Astrocyte of the hippocampus (primary cell): ENCODE measurements at places on chromosomes 7 and 10.

GRCh38 chr10:130357226-130357625 lies 221.0 kb downstream of the GLRX3 start:
- DNase-seq = no peak

- no peak for DNase-seq
Measured at GRCh38 chr7:158541346-158542010, 46.1 kb downstream of the PTPRN2 start.

DNA sequence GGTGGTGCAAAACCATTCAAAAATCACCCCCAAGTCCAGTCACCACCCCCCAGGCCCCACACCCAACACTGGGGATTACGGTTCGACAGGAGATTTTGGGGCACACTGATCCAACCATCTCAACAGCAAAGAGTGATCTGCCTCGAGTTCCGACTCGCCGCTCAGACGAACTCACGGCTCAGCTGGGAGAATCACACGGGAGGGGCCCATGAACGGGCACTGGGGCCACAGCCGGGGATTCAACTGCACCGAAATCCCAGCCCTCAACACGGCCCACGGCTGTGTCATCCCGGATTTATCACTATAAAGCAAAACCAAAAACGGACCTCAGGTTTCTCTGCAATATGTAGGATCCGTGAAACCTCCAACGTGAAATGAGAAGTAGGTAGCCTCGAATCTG lies 460.0 kb downstream of the DNAJB6 start:
- no peak for DNase-seq

- peak; percentile 53 for DNase-seq
Measured at GRCh38 chr7:128867842-128868623, 5.4 kb downstream of the ATP6V1F start.

GRCh38 chr7:103466814-103467213 lies 20.8 kb upstream of the SLC26A5 start:
- DNase-seq = no peak

DNA sequence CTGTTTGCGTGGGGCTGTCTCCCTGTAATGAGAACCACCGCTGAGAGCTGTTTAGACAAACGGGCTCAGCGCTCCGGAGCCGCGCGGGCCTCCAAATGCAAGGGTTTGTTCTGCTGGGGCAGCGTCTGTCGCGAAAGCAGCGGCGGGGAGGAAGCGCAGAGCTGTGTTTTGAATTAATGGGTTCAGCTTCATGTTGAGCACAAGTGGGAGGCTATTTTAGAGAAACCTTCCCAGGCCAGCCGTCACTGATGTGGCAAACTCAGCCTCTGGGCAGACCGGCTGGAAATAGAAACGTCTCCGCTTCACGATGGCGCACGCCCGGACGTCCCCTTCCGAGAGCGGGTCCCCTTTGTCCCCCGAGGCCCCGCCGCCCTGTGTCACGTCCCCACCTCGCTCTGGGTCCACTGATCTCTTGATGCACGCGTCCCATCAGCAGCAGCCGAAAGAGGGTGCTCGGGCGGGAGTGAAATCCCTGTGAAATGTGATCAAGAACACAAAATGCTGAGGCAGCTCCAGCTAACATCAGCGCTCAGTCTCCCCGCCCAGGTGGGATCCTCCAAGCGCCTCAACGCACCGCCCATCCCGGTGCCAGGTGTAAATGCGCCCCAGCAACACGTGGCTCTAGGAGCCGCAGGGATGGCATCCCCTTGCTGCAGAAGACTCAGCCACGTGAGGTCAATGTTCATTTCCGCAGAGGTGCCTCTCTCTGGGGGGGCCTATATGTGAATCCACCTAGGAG lies 44.9 kb downstream of the BAMBI start:
- peak; percentile 63 for DNase-seq

DNA sequence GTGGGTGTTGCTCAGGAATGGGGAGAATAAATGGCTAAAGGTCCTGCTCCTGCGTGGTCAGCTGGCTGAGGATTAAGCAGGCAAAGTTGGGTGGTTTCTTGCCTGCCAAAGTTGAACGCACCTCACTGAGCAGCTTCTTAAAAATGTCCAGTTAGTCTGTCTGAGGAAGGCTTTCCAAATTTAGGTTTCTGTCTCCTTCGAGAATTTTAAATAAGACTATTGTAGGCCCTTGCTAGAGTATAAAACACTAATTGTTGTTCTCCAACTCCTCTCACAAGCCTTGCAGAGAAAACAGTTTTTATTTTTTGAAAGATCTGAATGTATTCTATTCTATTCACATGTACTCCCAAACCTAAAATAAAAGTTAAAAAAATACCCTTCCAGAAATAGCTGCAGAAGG lies 122.0 kb upstream of the LAMB4 start:
- DNase-seq = no peak

DNA sequence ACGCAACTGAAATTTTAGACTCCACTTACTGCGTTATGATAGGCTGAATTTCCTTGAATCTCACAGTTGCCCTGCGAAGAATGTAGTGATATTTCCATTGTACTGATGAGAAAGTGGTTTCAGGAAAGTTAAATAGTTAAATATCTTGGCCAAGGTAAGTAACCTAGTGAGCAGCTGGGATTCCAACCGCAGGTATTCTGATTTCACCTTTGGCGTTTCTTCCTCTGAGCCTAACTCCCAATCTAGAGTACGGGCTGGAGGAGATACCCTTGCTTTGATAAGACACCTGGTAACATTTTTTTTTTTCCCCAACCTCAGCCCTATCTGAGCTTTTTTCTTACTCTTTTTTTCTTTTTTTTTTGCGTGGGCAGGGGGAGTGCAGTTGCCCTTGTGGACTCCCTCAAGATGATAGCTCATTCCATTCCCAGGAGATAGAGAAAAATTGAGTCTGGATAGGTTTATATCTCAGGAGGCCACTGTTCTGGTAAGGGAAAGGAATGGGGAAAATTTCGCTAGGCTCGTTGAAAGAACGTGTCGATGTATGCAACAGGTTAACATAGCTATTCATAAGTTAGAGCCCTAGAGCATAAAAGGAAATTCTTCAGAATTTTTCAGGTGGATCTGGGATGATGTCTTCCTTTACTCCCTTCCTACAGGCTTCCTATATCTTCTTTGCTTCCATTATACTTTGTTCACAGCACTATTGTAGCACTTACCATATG lies 3.1 kb upstream of the TAS2R38 start:
- DNase-seq = no peak

DNA sequence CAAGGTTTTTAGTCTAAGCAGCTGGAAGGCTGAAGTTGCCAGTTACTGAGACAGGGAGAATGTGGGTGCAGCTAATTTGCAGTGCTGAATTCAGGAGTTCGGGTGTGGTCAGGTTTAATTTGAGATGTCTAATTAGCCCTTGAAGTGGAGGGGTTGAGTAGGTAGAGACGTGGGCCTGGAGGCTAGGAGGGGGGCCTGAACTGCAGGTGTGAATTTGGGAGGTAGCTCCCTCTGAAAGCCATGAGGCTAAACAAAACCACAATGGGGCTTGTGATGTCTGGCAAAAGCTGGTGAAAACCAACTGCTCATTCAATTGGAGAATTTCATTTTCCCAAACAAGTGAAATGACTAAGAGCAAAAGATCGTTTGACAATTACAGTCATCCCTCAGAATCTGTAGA lies 246.0 kb upstream of the NFE2L3 start:
- DNase-seq = no peak

- DNase-seq = no peak
Measured at GRCh38 chr10:32317795-32318357, 29.1 kb downstream of the EPC1 start.

DNA sequence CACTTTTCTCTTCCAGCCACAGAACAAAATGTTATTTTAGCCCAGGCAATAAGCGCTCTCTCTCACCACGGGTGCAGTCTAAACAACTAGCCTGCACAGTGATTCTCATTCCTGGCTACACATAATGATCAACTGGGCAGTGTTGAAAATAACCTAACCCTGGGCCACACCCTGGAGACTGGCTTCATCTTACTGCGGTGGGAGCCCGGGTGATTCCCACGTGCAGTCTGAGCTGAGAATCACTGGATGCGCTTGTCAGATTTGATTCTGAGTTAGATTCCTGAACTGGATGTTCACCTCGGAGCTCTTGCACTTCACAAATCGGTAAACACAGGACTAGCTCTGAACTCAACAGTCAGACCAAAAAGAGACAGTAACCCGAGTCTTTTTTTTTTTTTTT lies 14.9 kb downstream of the ZC3HAV1 start:
- DNase-seq = no peak

GRCh38 chr7:159094919-159095915 lies 49.5 kb downstream of the VIPR2 start:
- no peak for DNase-seq

DNA sequence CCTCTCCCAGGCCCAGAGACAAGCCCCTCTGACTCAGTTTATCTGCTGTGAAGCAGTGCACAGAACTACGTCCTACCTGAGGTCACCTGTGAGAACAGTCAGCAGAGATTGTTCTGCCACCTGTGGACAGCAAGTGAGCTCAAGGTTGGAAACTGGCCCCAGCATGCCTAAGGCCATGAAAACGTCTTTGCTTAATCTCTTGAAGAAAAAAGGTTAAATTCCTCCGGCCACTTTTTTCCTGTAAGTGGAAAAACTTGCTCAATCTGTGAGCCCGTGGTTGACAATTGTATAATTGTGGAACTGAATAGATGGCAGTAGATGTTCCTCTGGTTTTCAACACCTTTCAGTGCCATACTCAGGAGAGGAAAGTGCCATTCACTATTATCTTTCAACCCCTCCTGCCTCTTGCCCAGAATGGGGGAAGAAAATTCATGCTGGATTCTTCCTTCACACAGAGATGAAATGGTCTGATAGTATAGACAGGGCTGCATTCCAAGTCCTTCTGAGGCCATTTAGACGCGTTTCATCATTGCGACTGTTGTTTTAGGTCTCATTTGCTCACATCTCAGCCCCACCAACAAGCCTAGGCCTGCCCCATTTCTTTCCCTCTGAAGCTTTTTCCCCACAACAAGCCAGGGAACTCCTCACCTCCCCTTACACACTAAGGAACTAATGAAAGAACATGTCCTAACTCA lies 292.9 kb downstream of the FZD1 start:
- no peak for DNase-seq

DNA sequence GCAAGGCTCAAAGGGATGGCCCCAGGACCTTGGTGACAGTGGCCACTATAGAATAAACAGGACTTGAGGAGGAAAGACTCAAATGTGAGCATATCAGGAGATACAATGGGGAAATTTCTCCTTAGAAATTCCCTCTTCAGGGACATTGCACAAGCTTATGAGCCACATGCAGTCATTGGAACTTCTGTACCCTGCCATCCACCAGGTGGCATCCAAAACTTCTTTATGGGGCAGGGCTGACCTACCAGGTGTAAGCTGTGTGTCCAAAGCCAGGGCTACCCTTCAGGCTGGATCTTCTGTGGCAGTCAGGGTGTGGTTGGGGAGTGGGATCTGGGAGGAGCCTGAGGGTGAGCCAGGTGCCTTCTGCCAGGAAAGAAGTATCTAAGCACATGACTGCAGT lies 36.6 kb upstream of the LRRC18 start:
- no peak for DNase-seq

GRCh38 chr10:79442171-79443040 lies 3.0 kb downstream of the ZCCHC24 start:
- DNase-seq = no peak

DNA sequence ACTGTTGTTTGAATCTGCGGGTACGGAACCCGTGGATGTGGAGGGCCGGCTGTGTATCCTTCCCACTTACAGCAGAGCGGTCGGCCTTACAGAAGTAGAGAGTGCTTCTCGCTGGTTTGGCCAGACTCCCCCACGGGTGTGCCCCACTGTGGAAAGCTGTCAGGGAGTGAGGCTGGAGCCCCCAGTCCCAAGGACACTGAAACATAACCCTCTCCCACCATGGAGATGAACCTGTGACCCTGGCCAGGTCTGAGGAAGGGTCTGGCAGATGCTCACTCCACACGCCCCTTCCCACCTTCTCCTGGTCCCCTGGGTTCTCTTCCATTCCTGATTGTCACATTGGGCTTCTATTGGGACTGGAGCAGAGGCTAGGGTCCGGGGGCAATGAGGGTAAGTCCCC lies 39.6 kb downstream of the TSPAN15 start:
- no peak for DNase-seq

DNA sequence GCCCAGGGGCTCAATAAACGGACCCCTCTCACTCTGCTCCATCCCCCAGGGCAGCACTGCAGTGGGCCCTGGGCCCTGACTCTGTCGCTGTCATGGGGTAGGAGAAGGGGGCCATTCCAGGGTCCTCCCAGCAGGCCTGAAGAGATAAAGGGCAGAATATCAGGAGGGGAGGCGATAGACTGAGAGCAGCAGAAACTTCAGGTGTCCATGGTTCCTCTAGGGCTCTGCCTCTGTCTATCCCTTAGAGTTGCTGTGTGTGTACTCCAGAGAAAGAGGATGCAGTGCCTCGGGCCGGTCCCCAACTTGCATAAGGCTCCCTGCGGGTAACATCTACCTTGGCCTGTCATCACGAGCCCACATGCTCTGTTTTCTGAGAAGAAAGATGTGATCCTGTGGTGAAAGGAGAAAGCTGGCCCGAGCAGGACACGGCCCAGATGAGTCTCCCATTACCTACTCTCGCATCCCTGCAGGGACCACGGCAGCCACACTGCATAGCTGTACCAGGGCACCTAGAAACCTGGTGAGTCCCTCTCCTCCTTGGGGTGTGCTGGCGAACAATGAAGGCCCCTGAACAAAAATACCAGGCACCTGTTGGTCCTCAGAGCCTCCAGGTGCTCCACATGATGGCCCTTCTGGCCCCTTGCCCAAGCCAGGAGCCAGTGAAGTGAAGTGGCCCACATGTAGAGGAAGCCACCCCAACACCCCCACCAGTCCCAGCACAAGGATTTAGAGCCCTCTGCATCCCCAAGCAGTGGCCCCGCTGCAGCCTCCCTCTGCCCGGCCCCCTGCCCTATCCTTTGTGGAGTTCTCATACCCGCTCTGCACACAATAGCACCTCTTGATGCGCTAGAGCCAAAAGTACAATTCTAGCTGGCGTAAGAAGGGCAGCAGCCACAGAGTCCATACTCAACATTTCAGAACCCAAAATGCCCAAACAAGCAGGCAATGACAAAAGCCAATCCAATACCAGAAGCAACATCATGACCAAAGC lies 106.8 kb downstream of the ARHGAP22 start:
- no peak for DNase-seq

- DNase-seq = no peak
Measured at GRCh38 chr7:1496531-1497292, 7.5 kb downstream of the INTS1 start.

GRCh38 chr10:92208736-92209135 lies 82.1 kb downstream of the CPEB3 start:
- peak; percentile 14 for DNase-seq

DNA sequence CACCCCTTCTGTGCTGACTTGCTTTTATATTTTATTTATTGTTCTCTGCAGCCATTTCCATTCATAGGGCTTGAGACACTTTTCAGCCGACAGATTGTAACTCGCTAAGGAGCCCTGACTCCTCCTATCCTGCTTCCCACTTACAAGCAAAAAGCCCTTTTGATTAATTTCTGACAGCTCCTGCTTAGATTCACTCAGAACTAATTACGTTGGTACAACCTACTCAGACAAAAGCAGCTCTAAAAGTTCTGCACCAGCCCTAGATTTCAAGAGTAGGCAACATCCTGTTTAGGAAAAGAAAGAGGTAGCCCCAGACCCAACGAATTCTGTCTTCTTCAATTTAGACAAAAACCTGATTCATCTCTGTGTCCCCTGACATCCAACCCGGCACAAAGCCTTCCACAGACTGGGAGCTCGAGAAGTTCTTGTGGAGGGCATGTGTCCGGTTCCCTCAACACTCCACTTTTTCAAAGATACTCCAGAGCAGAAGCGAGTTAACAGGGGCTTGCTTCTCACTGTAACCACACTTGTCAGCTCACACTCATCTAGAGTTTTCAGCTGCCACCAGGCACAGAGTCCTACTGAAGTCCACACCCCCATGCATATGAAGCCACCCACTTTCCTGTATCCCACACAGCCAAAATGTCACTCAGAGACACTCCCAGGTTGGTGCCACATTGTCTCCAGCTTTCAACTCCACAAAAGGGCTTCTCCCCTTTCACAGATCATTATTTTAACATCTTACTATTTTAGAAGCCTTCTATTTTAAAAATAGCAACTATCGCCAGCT lies 113.6 kb upstream of the NFE2L3 start:
- DNase-seq = no peak
